ENCODE measurements at places on chromosomes 1 and 21.

DNA sequence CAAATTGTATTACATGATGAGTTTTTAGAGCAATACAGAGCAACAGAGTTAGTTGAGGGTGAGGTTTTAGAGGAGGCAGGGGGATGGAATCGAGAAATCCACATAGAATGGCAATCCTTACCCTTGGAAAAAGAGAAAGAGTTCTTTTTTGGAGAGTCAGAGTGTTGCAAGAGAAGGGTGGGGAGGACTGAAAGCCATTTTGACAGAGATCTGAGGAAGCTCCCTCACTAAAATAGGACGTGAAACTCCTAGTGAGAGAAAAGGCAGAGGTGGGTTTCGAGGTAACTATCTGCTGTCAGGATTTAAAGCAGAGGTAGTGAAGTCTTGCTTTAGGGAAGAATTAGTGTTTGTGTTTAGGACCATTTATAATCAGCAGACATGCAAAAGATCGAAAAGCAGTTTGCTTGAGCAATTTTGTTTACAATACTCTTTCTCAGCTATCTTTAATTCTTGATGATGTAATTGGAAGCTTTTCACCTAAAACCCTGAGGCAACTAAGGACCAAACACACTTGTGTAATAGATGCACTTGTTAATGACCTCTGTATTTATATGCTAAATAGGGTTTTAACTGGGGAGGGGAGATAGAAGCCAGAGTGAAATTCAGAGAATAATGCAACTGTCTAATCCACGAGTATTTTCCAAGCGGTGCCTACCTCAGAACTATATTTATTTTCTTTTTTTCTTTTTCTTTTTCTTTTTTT lies 20.0 kb downstream of the ADAMTS5 start:
- DNase-seq = no peak

- no peak for DNase-seq
Measured at GRCh38 chr1:57850176-57850940, 426.5 kb upstream of the DAB1 start.

GRCh38 chr1:93575621-93576284 lies 105.9 kb downstream of the BCAR3 start:
- DNase-seq = no peak

DNA sequence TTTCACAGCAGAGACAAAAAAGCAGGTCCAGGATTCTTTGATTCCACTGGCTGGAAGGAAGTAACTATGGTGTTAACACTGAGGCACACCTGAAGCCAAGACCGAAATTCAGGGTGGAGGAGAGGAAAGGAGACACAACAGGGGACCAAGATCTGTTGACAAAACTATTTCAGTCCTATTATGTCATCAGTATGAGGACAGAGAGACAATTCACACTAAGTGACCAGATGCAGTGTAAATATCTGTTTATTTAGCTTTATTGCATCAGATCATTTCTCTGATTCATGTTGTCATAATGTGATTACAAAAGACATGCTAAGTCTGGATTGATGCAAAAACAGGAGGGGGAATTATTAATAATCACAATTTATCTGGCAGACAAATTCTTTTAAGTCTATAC lies 118.8 kb downstream of the SIPA1L2 start:
- no peak for DNase-seq

DNA sequence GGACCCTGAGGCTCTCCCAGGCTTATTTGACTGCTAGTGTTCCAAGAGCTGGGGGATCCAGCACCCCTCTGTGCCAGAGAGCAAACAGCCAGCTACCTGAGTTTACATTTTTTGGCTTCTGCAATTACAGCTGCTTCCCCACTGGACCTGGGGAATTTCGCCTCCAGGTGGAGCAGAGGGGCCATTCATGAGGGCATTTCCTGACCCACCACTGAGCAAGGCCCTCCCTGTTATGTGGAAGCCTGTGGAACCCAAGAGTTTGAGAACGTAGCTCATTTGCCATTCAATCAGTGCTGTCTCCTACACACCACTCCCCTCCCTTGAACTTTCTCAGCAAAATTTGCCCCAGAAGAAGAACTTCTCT lies 42.7 kb upstream of the TMEM51 start:
- DNase-seq = no peak

GRCh38 chr1:206491616-206492015 lies 15.7 kb upstream of the RASSF5 start:
- no peak for DNase-seq

- DNase-seq = peak; percentile 3
Measured at GRCh38 chr1:107138166-107138565, 2.7 kb upstream of the NTNG1 start.

GRCh38 chr1:98420376-98421084 lies 241.0 kb upstream of the SNX7 start:
- peak; percentile 61 for DNase-seq

GRCh38 chr1:248054671-248055070 lies 8.0 kb downstream of the OR2L3 start:
- no peak for DNase-seq

GRCh38 chr1:63152572-63152971 lies 169.8 kb upstream of the FOXD3 start:
- DNase-seq = no peak
